ENCODE measurements at places on chromosomes 7 and 10.

DNA sequence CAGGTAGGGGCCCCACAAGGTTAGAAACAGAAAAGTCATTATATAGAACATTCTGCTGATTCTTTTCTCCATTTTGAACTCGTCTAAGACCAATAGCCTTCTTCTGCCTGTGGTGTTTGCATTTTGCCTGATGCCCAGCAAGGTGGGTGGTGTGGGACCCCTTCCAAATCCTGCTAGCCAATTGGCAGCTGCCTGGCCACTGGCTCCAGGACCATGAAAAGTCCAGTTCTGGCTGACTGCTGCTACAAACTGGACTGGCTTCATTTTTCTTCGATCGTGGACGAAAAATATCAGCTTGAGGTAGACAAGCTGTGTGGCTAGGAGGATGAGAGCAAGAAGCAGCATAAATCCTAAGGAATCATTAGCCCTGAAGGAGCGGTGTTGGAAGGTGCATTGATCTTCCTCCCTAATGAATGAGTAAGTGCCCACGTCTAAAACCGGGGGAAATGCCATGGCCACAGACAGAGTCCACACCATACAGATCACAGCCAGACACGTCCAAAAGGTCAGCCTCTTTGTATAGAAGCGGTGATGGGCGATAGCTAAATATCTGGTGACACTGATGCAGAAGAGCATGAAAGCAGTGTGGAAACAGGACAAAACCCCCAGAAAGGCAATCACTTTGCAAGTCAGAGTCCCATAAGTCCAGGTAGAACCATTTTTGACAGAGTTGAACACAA lies 2.7 kb downstream of the GPR85 start:
- DNase-seq, result no peak

GRCh38 chr10:123995461-123996131 lies 97.8 kb downstream of the CHST15 start:
- DNase-seq, result peak; percentile 58

- no peak for DNase-seq
These were observed 71.5 kb downstream of the MAPK8 start for GRCh38 chr10:48377751-48378530.

- DNase-seq, result no peak
These were observed 92.5 kb downstream of the ELAPOR2 start for GRCh38 chr7:86966916-86967315.

- DNase-seq, result peak; percentile 0
These were observed 151.5 kb downstream of the LRRTM3 start for GRCh38 chr10:67077376-67077775.

- DNase-seq, result no peak
These were observed 398.8 kb upstream of the NFE2L3 start for GRCh38 chr7:25752967-25753791.

DNA sequence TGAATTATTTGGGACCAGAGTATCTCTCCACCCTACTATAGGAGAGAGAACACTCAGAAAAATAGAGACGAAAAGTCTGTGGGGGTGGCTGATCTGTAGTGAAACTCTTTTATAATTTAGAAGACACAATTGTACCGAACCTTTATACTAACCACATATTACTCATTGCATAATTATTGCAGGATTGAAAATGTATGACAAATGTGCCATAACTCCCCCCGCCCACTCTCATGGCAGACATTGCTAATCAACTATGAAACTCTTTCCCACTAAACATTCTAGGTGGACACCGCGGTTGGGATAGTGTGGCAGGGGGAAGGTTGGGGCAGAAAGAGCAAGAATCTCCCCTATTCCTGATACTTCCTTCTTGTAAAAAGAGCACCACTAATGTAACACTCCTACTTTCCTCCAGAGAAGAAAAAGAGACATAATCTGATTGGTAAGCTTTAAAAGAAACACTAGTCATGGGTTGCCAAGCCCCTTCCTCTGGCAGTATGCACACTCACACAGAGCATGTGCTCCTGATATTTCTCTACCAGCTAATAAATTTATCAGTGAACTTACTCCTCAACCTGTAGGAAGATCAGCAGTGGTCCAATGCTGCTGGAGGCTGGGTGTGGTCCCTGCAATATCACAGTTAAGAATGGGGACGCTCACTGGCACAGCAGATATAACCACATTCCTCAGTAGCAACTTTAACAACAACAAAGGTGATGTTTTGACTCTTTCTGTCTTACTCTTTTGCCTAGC lies 18.7 kb upstream of the ARID5B start:
- no peak for DNase-seq

- no peak for DNase-seq
These were observed 1.1 kb upstream of the AQP1 start for GRCh38 chr7:30910411-30911073.

DNA sequence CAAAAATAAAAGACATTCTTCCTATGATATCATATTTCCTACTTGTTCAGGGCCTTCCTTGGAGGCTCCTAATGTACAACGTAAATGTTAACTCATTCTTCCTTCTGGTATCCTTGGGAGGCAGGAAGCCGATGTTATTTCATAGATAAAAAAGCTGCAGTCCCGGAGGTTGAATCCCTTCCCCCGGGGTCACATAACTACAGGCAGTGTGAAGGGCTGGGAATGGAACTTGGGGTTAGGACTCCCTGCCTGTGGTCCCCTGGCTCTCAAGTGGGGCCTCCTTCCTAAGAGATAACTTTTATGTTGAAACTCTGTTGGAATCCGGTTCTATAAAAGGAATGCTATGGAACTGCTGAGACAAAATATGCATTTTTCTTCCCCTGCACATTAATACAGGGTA lies 14.9 kb upstream of the CCDC3 start:
- peak; percentile 81 for DNase-seq

GRCh38 chr10:123272171-123272570 lies 118.0 kb downstream of the BUB3 start:
- DNase-seq, result no peak

- DNase-seq, result no peak
These were observed 218.7 kb downstream of the FANK1 start for GRCh38 chr10:126114884-126115555.

- no peak for DNase-seq
These were observed 31.0 kb downstream of the GET4 start for GRCh38 chr7:907158-907980.

DNA sequence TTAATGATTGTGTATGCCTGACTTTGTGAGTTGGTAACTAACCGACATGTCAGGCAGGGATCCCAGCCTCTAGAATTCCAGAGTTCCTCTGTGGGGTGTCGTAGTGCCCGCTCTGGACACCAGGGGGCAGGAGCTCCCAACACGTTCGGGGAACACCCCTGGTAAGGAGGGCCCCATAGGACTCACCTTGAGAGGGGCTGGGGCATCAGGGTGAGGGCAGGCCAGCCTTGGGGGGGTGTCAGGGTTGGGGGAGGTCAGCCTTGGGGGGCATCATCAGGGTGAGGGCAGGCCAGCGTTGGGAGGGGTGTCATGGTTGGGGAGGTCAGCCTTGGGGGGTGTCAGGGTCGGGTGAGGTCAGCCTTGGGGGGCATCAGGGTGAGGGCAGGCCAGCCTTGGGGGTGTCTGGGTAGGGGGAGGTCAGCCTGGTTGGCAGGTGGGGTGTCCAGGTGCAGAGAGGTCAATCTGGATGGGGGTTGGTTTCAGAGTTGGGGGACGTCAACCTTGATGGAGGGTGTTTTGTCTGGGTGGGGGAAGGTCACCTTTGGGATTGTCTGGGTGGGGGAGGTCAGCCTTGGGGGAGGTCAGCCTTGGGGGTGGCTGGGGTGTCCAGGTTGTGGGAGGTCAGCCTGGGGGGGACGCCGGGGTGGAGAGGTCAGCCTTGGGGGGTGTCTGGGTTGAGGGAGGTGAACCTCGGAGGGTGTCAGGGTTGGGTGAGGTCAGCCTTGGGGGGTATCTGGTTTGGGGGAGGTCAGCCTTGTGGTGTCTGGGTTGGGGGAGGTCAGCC lies 45.6 kb upstream of the SUN1 start:
- DNase-seq, result peak; percentile 62

DNA sequence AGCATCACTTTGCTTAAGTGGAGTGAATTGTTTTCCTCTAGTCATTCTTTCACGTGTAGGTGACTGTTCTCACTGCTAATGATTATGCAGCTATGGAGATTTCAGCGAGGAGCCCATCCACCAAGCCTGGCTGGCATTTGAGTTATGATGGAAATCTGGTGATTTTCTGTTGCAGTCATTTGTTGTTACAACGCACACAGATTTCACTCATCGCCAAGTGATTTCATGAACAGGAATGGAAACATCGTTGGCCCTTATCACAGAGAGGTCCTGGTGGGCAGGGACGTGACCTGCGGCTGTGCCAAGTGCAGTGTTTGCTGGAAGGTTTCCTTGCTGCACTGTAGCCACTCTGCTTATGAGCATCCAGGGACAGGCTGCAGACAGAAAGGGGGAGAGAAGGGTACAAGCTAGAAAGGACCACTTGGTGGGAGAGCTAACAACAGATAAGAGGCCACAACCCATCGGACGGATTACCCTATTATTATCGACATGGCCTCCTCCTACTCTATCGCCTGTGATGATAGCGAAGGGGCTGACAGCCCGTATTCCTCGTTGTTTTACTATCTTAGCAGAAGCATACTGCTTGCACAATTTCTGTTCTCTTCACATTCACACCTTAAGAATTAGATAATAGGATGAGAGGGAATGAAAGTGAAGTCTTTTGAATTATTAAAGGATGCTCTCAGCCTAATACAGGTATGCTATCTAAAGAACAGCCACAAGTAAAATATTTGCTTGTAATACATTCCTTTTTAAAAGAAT lies 99.0 kb upstream of the PITRM1 start:
- DNase-seq, result no peak

DNA sequence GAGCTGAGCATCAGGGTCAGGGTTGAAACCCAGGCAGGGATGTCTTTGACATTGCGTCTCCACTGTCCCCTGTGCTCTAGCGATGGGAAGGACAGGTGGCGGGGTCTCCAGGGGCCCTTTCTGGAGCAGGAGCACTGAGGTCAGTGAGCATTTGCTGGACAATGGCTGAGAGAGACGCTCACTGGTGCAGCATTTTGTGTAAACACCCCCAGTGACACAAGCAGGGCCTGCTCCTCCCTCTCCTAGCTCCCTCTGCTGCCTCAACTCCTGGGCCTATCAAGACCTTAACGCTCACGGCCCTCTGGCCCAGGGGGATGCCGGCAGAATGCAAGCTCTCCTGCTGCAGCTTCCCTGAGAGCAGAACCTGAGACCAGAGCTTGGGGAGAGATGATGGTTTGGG lies 17.4 kb upstream of the INMT start:
- DNase-seq, result no peak

GRCh38 chr10:126969310-126969709 lies 64.1 kb downstream of the DOCK1 start:
- peak; percentile 6 for DNase-seq

DNA sequence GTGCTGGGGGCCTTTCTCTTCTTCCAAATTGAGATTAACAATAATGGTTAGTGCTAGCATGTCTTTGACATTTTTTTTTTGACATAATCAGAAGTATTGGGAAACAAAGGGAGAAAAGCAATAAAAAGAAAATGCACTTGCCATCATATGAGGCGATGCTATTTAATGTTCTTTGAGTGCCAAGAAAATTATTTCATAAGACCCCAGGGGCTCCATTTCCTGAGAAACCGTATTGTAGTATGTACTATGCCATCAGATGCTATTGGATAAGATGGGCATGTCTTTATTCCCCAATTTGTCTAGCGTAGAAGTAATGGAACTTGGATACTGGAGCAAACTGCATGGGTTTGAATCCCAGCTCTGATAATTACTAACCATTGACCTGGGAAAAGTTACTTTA lies 408.9 kb downstream of the ADRA2A start:
- no peak for DNase-seq

DNA sequence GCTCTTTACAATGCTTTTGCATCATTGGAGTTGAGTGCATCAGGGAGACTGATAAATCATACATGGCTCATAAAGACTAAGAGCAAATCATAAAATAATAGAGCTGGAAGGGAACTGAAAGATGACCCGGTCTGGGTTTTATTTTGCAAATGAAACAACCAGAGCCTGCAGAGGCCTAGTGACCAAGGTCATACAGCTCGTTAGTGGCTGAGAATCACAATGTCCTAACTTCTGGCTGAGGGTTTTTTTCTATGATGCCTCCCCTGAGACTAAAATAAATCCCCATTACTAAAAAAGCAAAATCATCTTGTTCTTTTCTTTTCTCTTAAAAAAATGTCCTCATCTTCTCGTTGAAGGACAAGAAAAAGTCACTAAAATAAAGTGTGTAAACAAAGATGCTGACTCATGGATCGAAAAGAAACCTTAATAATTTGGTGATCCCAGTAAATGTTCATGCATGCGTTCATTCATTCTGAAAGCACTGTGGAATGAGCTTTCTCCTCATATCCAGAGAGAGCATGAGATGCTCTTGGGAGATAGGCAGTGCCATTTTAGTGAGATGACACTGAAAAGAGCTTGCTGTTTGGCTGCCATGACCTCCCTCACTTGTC lies 107.8 kb upstream of the PHYHIPL start:
- no peak for DNase-seq

- DNase-seq, result no peak
These were observed 108.9 kb downstream of the ORC5 start for GRCh38 chr7:104098890-104099289.

GRCh38 chr7:117012696-117013095 lies 59.4 kb downstream of the ST7 start:
- DNase-seq, result peak; percentile 70

DNA sequence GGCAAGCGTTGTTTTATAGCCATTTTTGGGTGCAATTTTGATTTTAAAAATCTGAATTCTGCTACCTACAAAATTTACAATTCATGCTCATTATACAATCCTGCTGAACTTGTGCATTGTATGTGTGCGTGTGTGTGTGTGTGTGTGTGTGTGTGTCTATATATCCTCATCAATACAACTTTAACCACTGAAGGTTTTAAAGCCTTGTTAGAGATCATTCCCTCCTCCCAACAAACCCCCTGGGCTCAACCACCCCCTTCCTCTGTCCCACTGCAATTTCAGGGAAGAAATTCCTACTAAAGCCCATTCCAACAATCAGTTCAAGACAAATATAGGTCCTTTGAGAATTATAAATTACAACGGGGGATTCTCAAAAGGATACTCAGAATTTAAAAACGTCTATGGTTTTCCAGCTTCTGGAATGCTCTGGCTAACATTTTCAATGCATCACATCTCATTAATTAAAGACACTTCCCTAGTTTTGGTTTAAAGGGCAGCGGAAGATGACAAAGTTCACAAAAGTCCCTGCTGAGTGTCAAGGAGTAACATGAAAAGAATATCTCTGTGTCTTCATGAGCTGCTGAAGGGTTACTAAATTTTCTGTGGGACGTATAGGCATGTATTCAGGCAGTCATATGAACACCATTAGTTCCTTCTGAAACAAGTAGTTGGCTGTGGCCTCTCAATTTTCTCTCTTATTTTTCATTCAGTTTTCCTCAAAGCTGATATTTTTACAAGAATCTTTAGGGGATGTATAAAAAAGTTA lies 889 bp upstream of the SEMA3A start:
- DNase-seq, result no peak

All from fibroblast of pulmonary artery (primary cell).